ENCODE measurements at places on chromosomes 3 and 15. TPM values are rescaled to one million over a fixed set of nuclear protein-coding genes. Genes with fewer than 3 reads are reported as not detected.

Gene GASK1A
- 6.1 TPM for polyA plus RNA-seq

Gene SCAMP5
- polyA plus RNA-seq = 47.9 TPM

Gene PFN2
- polyA plus RNA-seq = 442 TPM

Gene PPP1R14D
- 0.62 TPM for polyA plus RNA-seq

Gene TAGLN3
- 2.3 TPM for polyA plus RNA-seq

Gene RTP1
- not detected for polyA plus RNA-seq

Gene CHRD
- 10.6 TPM for polyA plus RNA-seq

Gene RETNLB
- not detected for polyA plus RNA-seq

Gene RHOV
- 1.7 TPM for polyA plus RNA-seq

Gene PRR23E
- polyA plus RNA-seq = not detected

Gene CFAP91
- polyA plus RNA-seq = 35.7 TPM

All from left kidney (tissue), 8 donors.